ENCODE measurements at places on chromosomes 16 and 17.

- no peak for DNase-seq
These were observed 7.0 kb upstream of the SPATA2L start for GRCh38 chr16:89708481-89708931.

GRCh38 chr16:89344846-89345611 lies 127.5 kb downstream of the ZNF778 start:
- no peak for DNase-seq

DNA sequence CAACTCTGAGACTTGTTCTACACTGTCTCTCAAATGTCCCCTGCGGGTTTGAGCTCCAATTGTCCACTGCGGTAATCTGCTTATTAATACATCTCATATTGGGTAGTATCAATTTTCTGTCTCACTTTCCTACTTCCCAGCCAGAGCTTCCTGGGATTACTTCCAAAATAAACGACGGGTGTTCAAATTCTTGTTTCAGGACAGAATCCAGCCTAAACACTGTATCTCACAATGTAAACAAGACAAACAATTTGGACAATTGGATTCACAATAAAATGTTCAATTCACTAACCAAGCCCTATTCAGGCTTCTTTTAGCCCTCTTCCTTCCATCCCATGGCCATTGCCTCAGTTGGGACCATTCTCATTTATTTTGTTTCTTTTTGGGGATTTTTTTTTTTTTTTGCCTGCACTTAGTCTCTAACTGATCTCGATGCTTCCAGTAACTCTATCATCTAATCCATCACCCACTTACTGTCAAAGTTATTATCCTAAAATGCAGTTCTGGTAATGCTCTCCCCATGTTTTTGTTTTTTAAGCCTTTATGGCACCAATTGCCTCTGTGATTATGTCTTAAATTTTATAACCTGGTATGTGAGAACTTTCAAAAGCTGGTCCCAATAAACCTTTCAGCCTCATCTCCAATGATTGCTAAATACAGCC lies 2.0 kb upstream of the VAT1L start:
- no peak for DNase-seq

GRCh38 chr17:80109066-80109660 lies 7.8 kb downstream of the GAA start:
- DNase-seq: no peak

- no peak for DNase-seq
These were observed 4.8 kb upstream of the SHISA9 start for GRCh38 chr16:12896562-12896961.

- no peak for DNase-seq
These were observed 710 bp downstream of the TRAPPC1 start for GRCh38 chr17:7930841-7931631.

- no peak for DNase-seq
These were observed 113.3 kb upstream of the CA10 start for GRCh38 chr17:52271781-52272180.

DNA sequence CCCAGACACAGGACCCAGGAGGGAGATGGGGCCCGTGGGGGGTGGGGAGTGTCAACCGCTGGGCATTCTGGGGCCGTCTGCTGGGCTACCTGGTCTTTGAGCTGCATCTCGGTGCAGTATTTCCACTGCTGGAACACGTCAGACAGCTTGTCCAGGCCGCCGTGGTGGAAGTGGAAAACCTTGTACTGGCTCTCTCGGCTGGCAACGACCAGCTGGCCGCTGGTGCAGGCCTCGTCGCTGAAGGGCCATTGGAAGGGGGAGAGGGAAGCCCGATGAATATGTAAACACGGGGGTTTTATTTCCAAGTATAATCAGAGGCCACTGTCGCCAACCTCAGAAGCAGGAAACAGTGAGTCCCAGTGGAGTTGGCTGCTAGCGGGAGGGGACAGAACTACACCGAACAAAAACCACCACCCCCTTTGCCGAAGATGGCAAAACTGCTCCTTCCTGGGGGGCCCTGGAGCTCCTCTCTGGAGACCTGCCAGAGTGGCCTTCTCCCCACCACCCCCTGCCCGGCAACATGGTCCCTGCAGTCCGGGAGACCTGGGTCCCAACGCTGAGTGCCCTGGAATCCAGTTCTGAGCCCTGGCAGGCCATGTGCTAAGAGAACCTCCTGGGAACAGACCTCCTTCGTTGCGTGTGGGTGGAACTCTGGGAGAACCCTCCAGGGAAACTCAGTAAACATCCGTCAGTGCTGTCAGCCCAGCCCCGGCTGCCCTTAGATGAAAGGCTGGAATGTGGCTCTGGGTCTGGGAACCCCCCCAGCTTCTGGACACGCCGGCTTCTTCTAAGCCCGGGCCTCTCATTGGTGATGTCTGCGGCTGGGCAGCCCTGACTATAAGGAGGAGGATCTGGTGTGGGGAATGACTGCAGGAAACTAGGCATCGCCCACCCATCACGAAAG lies 84.1 kb downstream of the TBC1D16 start:
- no peak for DNase-seq

DNA sequence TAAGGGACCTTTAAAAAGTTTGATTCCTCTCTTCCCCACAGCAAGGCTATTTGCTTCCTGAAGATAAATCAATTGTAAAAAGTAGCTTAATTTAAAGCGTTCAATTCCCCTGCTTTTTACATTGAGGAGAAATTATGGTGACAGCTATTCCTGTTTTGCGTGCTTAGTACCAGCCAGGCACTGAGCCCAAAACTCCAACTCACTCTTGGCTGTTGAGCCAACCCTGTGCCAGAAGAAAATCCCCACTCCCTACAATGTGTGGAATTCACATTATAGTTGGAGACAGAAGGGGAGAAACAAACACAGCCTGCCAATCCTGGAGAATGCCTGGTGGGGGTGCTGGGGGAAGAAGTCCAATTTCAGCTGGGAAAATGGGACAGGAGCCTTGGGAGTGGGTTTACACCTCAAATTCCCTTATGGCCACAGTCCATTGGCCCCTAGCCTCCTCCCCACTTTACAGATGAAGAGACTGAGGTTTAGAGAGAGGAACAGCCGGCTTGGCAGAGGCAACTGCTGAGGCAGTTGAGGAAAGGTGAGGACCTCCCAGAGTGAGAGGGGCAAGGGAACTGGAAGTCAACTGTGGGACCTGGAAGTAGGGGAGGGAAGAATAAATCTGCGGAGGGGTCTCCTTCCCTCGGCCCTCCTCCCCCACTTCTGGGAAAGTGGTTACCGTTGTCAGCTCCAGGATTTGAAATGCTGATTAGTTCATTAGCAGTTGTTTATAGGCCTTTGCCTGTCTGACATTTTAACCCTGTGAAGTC lies 26.1 kb downstream of the CDH1 start:
- DNase-seq: no peak

Data from stimulated activated CD4-positive, alpha-beta T cell treated with anti-CD3 and anti-CD28 coated beads, Interleukin-1b, Interleukin-23, amount 100 ng/mL, for 1 hour (primary cell).